ENCODE measurements at places on chromosomes 2 and 18. TPM values are rescaled to one million over a fixed set of nuclear protein-coding genes. Genes with fewer than 3 reads are reported as not detected.

DNA sequence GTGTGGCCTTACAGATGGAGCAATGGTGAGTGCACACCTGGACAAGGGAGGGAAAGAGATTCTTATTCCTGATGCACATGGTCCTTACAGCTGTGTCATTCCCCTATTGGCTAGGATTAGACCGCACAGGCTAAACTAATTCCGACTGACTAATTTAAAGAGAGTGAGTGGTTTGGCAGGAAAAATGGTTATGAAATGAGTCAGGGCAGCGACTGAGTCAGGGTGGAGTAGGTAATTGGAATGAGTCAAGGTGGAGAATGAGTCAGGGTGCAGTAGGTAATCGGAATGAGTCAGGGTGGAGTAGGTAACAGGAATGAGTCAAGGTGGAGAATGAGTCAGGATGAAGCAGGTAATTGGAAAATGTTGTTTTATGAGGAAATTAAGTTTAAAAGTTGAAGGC lies 1353.7 kb upstream of the LRRTM1 start:
- no peak for DNase-seq

The FBLN7 gene
- 27.2 TPM for total RNA-seq

The CCDC148 gene
- total RNA-seq: not detected

DNA sequence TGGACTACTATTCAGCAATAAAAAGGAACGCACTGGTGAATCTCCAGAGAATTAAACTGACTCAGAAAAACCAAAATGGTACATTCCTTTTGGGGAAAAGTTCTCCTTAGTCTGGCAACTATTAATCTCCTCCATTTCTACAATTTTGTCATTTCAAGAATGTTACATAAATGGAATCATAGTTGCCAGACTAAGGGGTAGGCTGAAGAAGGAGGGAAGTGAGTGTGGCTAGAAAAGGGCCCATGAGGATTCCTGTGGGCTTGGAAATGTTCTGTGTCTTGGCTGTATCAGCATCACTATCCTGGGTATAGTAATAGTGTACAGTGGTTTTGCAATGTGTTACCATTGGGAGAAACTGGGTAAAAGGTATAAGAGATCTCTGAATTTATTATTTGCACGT lies 72.4 kb downstream of the ZAP70 start:
- no peak for DNase-seq

The CYP26B1 gene
- 0.05 TPM for total RNA-seq

DNA sequence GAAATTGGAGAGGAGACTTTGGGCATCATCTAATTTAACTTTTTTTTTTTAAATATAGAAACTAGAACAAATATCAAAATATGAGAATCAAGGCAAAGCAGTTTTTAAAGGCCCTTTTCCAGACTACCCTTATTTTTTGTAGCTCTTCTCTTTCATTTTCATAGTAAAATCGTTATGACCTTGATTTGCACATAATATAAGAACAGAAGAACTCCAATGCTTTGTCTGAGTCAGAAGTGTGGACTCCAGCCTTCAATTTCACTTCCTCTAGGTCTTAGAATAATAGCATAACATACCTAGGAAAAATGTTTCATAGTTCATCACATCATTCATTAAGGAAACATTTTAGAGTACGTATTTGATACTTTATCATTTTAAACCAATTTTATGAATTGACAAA lies 74.4 kb downstream of the ANKRD12 start:
- DNase-seq: no peak

- DNase-seq: no peak
Measured at GRCh38 chr2:126085011-126085795, 570.8 kb upstream of the GYPC start.

DNA sequence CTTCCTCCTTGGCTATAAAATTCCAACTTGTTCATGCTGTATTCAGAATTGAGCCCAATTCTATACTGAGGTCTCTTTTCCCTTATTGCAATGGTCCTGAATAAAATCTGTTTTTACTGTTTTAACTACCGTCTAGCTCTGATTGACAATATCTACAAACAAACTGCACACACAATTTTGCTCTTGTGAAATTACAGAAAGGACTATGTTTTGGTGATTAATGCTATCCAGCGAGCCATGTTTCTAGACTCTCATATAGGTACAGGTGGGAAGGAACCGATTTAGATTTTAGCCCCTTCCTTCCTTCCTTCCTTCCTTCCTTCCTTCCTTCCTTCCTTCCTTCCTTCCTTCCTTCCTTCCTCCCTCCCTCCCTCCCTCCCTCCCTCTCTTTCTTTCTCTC lies 254.4 kb downstream of the SLC4A3 start:
- no peak for DNase-seq

The CTAGE1 gene
- not detected for total RNA-seq

DNA sequence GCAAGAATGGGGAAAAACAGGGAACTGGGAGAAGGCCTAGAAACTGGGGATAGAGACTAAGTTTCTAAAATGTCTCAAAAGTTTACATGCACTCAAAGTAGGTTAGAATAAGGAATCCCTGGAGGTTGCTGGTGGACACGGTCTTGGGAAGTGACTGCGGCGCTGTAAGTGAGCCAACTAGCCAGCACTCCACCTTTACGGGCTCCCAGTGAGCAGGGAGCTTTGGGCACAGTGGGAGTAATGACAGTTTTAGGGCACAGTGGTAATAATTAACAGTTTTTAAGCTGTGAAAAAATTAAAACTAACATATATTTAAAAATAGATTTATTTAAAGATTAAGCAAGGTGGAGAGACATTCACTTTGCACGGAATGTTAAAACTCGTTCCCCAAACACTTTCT lies 20.9 kb upstream of the CD302 start:
- DNase-seq: no peak

GRCh38 chr2:16643099-16643498 lies 22.5 kb downstream of the CYRIA start:
- no peak for DNase-seq

The DNAH7 gene
- not detected for total RNA-seq

- DNase-seq: no peak
Measured at GRCh38 chr2:54545702-54546450, 89.7 kb downstream of the SPTBN1 start.

- no peak for DNase-seq
Measured at GRCh38 chr2:114729026-114729425, 286.6 kb downstream of the DPP10 start.

- DNase-seq: no peak
Measured at GRCh38 chr2:58967736-58968135, 726.6 kb upstream of the FANCL start.

- no peak for DNase-seq
Measured at GRCh38 chr18:79760881-79761280, 36.9 kb upstream of the KCNG2 start.

DNA sequence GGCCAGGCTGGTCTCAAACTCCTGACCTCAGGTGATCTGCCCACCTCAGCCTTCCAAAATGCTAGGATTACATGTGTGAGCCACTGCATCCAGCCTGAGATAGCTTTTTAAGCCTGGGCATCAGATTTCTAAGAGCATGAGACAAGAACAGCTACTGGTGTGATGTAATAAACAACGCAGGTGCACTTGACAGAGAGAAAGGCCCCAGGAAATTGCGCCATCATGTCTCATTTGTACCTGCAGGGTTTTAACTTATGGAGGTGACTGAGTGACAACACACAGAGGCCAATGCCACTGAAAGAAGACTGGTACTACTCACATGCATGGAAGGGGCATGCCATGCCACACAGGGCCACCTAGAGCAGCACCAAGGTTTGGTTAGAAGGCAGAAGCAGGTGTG lies 209.4 kb downstream of the SP3 start:
- no peak for DNase-seq

DNA sequence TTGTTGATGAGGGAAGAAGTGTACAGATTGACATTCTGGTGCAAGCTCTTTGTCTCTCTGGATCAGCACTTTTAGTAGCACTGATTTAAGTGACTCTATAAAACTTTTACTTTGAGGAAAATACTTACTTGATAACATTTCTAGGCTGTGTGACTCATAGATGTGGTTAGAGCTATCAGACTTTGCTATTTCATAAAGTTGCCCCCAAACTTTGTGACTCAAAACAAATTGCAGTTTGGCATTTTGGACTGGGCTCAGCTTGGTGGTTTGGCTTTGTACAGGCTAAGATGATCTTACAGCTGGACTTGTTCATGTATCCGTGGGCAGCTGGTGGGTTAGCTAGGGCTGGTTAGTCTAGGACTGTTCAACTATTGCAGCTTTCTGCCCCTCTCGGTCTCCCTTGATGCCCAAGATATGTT lies 42.1 kb upstream of the GLS start:
- DNase-seq: no peak

DNA sequence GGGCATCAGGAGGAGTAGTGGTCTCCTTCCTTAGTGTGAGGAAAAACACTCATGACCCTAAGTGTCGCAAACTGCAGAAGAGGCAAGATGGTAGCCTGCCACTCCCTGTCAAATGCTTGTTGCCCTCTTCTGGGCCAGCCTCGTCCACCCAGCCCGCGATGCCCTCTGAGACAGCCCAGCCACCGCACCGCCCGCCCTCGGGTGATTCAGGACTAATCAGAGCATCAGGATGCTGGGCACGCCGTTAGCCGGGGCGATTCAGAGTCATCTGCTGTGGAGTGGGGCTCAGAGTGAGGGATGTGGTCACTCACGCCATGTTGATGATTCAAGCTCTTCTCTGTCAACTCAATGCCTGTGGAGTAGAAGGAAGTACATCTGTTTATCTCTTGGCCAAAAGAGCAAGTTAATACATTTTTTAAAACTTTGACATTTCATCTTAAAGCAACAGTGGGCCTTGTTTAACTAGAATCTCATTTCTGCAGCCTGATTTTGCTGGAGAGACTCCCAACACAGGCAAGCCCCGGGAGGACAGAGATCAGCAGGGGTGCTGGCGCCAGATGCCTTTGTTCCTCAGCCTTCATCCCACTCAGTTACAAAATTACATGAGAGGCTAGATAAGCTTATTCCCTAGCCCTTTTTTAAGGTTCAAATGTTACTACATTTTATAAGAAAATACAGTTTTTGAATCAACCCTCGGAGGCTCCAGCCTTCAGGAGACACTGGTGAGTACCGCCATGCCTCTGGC lies 79.0 kb downstream of the TMEM18 start:
- DNase-seq: no peak

The INO80B gene
- total RNA-seq: 41.3 TPM

DNA sequence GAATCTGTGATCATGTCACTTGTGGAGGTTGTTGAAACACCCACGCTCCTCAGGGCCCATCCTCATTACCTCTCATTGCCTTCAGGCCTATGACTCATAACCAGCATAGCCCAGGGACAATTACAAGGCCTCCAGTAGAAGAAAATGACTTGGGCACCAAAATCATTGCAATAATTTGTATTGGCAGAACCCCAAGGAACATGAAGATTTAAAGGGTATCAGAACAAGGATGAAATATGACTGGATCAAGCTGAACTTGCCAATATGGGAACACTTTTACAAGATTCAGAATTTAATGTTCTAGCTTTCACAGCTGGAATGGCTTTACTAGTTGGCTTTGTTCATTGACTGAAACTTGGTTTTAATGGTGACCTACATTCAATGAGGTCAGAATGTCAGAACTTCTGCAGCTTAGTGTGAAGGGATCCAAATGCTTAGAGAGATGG lies 156.4 kb downstream of the COPS8 start:
- DNase-seq: no peak

The CERKL gene
- not detected for total RNA-seq

The DYNC2LI1 gene
- 2.2 TPM for total RNA-seq

Measured in CD4-positive, alpha-beta T cell (primary cell).